ENCODE measurements at places on chromosomes 6 and 20. TPM values are rescaled to one million over a fixed set of nuclear protein-coding genes. Genes with fewer than 3 reads are reported as not detected.

GRCh38 chr6:31087494-31088089, 24.8 kb downstream of the C6orf15 start:
- H3K36me3 ChIP-seq: no peaks in the 10 kb centered on the region
- peak; percentile 78 for DNase-seq
- H3K4me1 ChIP-seq: peaks cover 12% of the 10 kb centered on the region
- H3K27me3 ChIP-seq: peaks cover 7% of the 10 kb centered on the region

GRCh38 chr20:24439737-24440387, 29.6 kb upstream of the SYNDIG1 start:
- no peaks in the 10 kb centered on the region for H3K4me1 ChIP-seq
- H3K27me3 ChIP-seq: no peaks in the 10 kb centered on the region
- no peak overlapping the region for H3K27ac ChIP-seq

- no peak overlapping the region for H3K27ac ChIP-seq
- peaks cover 2% of the 10 kb centered on the region for H3K4me1 ChIP-seq
- no peak for DNase-seq
- no peak overlapping the region for H3K4me3 ChIP-seq
- no peaks in the 10 kb centered on the region for H3K36me3 ChIP-seq
Observed at GRCh38 chr6:37743926-37744325, 46.2 kb upstream of the MDGA1 start.

GRCh38 chr6:93515736-93516135, 96.4 kb upstream of the EPHA7 start:
- no peaks in the 10 kb centered on the region for H3K4me1 ChIP-seq
- no peaks in the 10 kb centered on the region for H3K27me3 ChIP-seq
- no peak overlapping the region for H3K4me3 ChIP-seq
- no peak for DNase-seq
- H3K27ac ChIP-seq: no peak overlapping the region
- H3K36me3 ChIP-seq: no peaks in the 10 kb centered on the region

GRCh38 chr20:5170341-5170740, 43.5 kb downstream of the CDS2 start:
- no peak overlapping the region for H3K4me3 ChIP-seq
- H3K36me3 ChIP-seq: no peaks in the 10 kb centered on the region
- no peaks in the 10 kb centered on the region for H3K27me3 ChIP-seq
- DNase-seq: no peak

- H3K27ac ChIP-seq: no peak overlapping the region
- DNase-seq: no peak
- no peaks in the 10 kb centered on the region for H3K27me3 ChIP-seq
- H3K36me3 ChIP-seq: no peaks in the 10 kb centered on the region
Observed at GRCh38 chr20:53085720-53086119, 113.6 kb downstream of the TSHZ2 start.

- no peak overlapping the region for H3K27ac ChIP-seq
- H3K36me3 ChIP-seq: no peaks in the 10 kb centered on the region
- no peak overlapping the region for H3K4me3 ChIP-seq
- no peaks in the 10 kb centered on the region for H3K4me1 ChIP-seq
- DNase-seq: no peak
Observed at GRCh38 chr6:119158057-119158848, 79.8 kb upstream of the FAM184A start.

GRCh38 chr20:9409352-9409751, 105.0 kb upstream of the LAMP5 start:
- no peaks in the 10 kb centered on the region for H3K4me1 ChIP-seq
- no peak overlapping the region for H3K27ac ChIP-seq
- H3K27me3 ChIP-seq: no peaks in the 10 kb centered on the region
- no peaks in the 10 kb centered on the region for H3K36me3 ChIP-seq
- no peak overlapping the region for H3K4me3 ChIP-seq
- DNase-seq: no peak

DNA sequence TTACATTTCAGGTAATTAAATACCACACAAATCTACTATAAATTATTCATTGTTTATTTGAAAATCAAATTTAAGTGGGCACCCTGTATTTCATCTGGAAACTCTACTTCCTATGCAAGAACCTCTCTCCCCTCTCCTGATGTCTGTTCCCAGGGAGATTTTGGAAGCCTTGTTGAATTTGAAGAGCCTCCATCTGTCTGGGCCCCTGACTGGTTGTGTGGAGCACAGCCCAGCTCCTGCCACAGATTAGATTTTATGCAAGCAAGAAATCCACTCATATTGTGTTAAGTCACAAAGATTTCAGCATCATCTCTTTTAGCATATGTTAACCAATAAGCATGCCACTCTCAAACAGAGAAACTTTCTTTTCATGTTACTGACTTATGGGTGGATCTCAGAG, 451.2 kb downstream of the TFAP2B start:
- no peak overlapping the region for H3K27ac ChIP-seq
- no peak for DNase-seq

DNA sequence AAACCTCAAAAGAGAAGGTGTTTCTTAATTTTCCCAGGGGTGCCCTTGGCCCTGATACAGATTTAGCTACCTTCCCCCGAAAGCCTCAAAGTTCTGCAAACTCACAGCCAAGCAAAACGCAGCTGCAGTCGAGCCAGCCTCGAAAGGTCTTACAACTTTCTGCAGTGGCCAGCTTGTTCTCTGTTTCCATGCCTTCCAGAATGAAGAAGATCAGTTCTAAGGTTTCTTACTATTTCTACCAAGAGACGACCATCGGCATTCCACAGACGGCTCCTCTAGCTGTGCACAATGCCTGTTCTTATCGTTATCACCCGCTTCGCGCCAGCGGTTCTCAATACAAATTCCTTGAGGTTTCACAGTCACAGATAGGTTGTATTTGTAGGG, 28.5 kb upstream of the CCR6 start:
- peaks cover 2% of the 10 kb centered on the region for H3K36me3 ChIP-seq
- peak overlapping the region; percentile 85 for H3K27ac ChIP-seq
- DNase-seq: no peak
- peak overlapping the region; percentile 58 for H3K4me3 ChIP-seq
- peaks cover 60% of the 10 kb centered on the region for H3K4me1 ChIP-seq
- H3K27me3 ChIP-seq: no peaks in the 10 kb centered on the region

DNA sequence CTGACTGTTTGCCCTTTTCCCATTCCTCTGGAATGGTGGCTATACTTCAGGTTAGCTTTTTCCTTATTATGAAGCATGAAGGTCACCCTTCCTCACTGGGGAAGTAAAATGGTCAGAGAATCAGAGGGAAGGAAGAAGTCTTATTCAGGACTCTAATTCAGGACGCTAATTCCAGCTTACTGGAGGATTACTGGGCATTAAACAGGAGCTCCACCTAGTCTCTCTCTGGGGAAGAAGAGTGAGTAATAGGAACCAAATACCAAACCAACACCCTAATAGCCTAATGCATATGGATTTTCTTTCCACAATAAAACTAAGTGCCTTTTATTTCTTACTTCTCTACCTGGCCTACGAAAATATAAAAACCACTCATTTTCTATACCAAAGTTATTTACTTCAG, 10.1 kb downstream of the CRISP1 start:
- H3K4me3 ChIP-seq: no peak overlapping the region
- DNase-seq: no peak
- H3K27me3 ChIP-seq: no peaks in the 10 kb centered on the region

DNA sequence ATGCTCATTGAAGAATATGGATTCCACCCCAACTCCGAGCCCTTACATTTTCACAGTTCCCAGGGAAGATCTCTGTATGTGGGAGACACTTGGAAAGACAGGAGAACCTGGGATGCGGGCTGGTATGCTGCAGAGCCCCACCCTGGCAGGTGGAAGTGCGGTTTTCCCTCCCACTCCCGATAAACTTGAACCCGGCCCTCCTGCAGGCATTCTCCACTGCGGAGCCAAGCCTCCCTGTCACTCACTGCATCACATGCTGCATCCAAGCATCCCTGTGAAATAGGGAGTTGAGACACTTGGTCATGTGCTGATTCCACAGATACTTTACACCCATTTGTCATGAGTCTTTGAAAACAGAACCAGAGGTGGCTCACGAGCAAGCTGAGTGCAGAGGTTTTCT, 35.4 kb downstream of the TMEM242 start:
- H3K4me3 ChIP-seq: no peak overlapping the region
- H3K4me1 ChIP-seq: peaks cover 3% of the 10 kb centered on the region
- H3K36me3 ChIP-seq: peaks cover 2% of the 10 kb centered on the region
- no peaks in the 10 kb centered on the region for H3K27me3 ChIP-seq
- DNase-seq: no peak

DNA sequence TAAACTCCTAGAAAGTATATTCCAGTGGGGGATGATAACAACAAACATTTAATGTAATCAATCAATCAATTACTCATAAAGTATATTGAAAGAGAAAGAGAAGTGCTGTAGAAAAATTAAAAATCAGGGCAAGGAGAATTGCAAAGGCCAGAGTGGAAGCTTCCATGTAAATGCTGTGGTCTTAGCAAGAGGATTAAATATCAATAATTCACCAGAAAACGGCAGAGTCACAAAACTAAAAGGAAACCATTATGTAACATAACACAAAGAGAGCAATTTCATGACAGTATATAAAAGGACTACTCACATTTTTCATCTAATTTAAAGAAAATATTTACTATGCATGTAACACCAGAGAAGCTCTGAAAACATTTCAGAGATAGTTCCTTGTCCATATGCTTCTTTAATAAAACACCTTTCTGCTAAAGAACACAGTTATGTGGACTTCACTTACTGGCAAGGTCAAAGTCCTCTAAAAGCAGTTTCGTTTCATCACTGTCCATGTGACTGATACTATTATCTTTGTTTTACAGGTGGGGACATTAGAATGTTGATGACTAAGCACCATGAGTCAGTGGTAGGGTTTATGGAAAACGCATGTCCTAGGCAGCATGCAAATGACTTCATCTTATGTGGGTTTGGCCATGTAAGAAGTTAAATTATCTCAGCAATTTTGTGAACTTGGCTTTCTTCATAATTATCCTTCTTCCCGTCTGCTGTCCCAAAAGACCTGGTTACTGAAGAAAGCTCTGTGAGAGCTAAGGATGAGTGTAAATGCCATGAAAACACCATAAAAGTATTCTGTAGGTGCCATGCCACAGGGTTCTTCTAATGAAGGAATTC, 185.8 kb upstream of the TENT5A start:
- DNase-seq: no peak
- H3K27me3 ChIP-seq: no peaks in the 10 kb centered on the region
- H3K36me3 ChIP-seq: no peaks in the 10 kb centered on the region

- H3K4me1 ChIP-seq: peaks cover 2% of the 10 kb centered on the region
- H3K4me3 ChIP-seq: no peak overlapping the region
- H3K36me3 ChIP-seq: peaks cover 2% of the 10 kb centered on the region
- peaks cover 57% of the 10 kb centered on the region for H3K27me3 ChIP-seq
- DNase-seq: no peak
Observed at GRCh38 chr20:17225851-17226409, 910 bp upstream of the PCSK2 start.

DNA sequence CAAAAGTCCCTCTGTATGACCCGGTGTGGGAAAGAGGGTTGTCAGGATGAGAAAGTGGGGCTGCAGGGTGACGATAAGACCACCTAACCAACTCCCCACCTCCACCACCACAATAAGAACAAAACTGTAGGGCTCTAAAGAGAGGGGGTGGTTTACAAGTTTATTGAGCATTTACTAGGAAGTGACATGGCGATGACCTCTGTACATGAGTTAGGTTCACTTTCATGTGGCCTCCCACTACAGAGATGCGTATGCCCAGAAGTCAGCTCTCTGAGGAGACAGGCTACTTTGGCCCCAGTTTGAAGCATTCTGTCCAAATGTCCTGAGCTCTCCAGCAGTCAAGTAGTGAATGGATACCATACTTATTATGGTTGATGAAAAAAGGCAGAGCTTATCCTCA, 28.7 kb upstream of the PI16 start:
- H3K4me3 ChIP-seq: no peak overlapping the region
- H3K27ac ChIP-seq: peak overlapping the region; percentile 19
- no peaks in the 10 kb centered on the region for H3K27me3 ChIP-seq
- peaks cover 3% of the 10 kb centered on the region for H3K36me3 ChIP-seq
- peaks cover 4% of the 10 kb centered on the region for H3K4me1 ChIP-seq

DNA sequence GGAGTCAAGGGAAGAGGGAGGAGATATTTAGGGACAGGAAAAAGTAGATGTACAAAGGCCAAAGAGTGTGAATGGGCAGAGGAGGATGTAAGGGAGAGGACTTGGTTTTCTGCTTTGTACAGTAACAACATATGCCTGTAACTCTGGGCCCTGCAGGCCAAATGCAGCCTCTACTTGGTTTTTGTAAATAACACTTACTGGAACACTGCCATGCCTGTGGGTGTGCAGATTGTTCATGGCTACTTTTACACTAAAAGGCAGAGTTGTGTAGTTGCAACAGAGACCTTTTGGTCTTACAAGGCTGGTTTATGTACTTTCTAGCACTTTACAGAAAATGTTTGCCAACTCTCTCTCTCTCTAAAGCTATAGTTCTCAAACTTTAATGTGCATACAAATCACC, 157.1 kb downstream of the PHACTR1 start:
- H3K4me1 ChIP-seq: no peaks in the 10 kb centered on the region
- peaks cover 19% of the 10 kb centered on the region for H3K27me3 ChIP-seq
- no peak for DNase-seq
- no peak overlapping the region for H3K27ac ChIP-seq
- no peaks in the 10 kb centered on the region for H3K36me3 ChIP-seq
- H3K4me3 ChIP-seq: no peak overlapping the region

DNA sequence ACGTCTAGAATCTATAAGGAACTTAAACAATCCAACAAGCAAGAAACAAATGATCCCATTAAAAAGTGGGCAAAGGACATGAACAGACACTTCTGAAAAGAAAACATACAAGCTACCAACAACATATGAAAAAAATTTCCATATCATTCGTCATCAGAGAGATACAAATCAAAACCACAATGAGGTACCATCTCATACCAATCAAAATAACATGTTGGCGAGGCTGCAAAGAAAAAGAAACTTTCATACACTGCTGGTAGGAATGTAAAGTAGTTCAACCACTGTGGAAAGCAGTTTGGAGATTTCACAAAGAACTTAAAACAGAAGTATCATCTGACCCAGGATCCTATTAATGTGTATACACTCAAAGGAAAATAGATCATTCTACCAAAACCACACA, 243.9 kb upstream of the RUNX2 start:
- H3K4me1 ChIP-seq: peaks cover 10% of the 10 kb centered on the region
- peaks cover 18% of the 10 kb centered on the region for H3K36me3 ChIP-seq
- no peak overlapping the region for H3K4me3 ChIP-seq
- H3K27me3 ChIP-seq: no peaks in the 10 kb centered on the region
- peak overlapping the region; percentile 46 for H3K27ac ChIP-seq
- no peak for DNase-seq

DNA sequence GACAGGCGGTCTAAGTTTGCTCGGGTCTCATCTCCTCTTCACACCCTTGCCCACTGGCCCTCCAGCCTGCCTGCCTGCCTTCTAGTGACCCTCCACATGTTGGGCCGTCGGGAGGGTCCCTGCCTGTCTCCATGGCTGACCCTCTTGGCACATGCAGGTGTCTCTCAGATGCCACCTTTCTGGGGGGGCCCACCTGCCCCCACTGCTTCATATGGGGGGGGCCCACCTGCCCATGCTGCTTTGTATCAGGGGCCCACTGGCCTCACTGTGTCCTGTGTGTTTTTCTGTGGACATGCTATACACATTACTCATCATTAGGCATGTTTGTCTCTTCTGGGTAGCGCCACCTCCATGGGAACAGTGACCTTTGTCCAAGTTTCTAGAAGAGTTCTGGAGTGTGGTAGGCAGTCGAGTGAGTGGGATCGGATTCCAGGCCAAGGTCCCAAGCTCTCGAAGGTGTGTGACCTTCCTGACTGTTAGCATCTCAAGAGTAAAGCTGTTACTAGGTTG, 40.4 kb upstream of the KIF25 start:
- no peak overlapping the region for H3K27ac ChIP-seq
- DNase-seq: no peak
- no peak overlapping the region for H3K4me3 ChIP-seq
- H3K27me3 ChIP-seq: peaks cover 3% of the 10 kb centered on the region

Gene CCN5
- total RNA-seq: not detected

Gene TFAP2D
- not detected for total RNA-seq

Gene FHL5
- not detected for total RNA-seq

Gene PHF10
- total RNA-seq: 79.8 TPM

Gene ERVFRD-1
- total RNA-seq: not detected

Gene COL10A1
- not detected for total RNA-seq

Gene RAB44
- total RNA-seq: not detected

Gene MOCS1
- total RNA-seq: 3.3 TPM

Gene SYNJ2
- total RNA-seq: 28.1 TPM
